Chondrocyte (in vitro differentiated cells): ENCODE measurements at places on chromosomes 6 and 20. TPM values are rescaled to one million over a fixed set of nuclear protein-coding genes. Genes with fewer than 3 reads are reported as not detected.
A peak's percentile ranks its signal among the peaks of the same experiment; 100 is the strongest.

DNA sequence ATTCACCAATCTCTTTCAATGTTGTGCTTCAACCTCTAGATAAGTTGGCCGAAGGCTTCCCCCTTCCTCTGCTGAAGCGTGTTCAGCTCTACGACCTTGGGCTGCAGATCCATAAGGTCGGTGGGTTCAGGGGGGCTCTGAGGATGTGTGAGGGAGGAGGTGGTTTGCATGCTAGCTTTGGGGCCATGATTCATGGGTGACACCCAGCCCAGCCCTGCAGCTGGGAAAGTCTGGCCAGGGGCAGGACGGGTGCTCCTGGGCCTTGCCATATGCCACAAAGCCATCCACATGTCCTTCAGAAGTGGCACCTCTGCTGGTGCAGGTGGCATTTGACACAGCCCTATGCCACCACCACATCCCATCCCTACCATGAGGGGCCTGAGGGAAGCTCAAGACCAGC, 27.6 kb downstream of the LBP start:
- H3K36me3 ChIP-seq, result no peaks in the 10 kb centered on the region
- DNase-seq, result no peak
- H3K4me3 ChIP-seq, result no peak overlapping the region
- peaks cover 23% of the 10 kb centered on the region for H3K27me3 ChIP-seq
- H3K27ac ChIP-seq, result no peak overlapping the region
- no peaks in the 10 kb centered on the region for H3K4me1 ChIP-seq

DNA sequence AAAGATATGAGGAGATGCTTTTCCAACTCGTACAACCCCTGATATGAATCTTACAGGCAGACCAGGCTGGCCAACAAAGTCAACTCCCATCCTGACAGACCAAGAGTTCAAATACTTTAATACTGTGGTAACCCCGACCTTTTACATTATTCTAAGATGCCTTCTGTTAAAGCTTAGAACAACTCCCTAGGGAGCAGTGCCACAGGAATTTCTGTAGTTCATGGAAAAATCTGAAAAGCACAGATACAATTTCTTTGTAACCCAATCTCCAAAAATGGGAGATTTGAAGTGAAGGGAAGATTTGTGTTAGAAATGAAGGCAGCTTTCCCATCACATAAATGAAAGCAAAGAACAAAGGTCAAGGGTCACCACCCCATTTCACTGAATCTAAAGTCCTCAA, 151.3 kb upstream of the BEND6 start:
- peak overlapping the region; percentile 84 for H3K27ac ChIP-seq
- peak overlapping the region; percentile 17 for H3K4me3 ChIP-seq
- DNase-seq, result no peak
- no peaks in the 10 kb centered on the region for H3K36me3 ChIP-seq
- H3K4me1 ChIP-seq, result peaks cover 67% of the 10 kb centered on the region

DNA sequence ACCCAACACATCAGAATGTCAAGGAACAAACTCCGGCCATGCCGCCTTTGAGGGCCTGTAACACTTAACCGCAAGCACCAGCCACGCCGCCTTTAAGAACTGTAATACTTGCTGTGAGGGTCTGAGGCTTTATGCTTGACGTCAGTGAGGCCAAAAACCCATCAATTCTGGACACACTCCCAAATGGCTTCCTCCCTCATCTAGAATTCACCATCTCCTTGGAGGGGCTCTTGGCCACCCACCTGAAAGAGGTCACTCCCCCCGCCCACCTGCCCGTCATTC, 10.4 kb upstream of the PXDC1 start:
- H3K4me3 ChIP-seq, result no peak overlapping the region
- H3K36me3 ChIP-seq, result no peaks in the 10 kb centered on the region
- no peaks in the 10 kb centered on the region for H3K27me3 ChIP-seq

DNA sequence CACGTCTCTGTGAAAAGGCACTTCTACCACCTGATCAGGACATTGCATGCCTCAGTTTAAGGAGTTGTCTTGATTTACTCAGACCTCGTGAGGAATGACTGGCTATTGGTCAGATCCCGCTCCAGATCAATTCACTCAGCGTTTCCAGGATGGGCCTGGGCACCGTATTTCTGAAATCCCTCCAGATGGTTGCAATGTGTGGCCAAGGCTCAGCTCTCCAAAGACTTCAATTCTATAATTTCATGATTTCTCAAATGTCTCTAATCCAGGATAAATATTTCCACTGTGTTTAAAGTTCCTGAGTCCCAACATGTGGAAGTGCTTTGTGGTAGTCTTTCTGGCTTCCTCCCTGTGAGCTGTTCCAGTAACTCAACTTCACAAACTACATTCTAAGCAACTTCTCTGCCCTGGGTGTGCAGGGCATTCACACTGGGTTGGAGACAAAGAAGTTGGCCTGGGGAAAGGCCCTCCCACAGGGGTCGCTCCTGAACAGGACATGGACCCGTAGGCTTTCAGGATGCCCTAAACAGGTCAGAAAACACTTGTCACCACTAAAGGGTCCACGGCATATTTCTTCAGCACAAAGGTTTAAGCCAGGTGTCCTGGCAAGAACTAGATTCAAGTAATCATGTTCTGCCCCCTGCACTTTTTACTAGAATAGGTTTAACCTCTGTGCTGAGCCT, 212.1 kb downstream of the WDR27 start:
- H3K36me3 ChIP-seq, result peaks cover 9% of the 10 kb centered on the region
- no peak overlapping the region for H3K27ac ChIP-seq
- peaks cover 15% of the 10 kb centered on the region for H3K4me1 ChIP-seq
- H3K27me3 ChIP-seq, result no peaks in the 10 kb centered on the region

DNA sequence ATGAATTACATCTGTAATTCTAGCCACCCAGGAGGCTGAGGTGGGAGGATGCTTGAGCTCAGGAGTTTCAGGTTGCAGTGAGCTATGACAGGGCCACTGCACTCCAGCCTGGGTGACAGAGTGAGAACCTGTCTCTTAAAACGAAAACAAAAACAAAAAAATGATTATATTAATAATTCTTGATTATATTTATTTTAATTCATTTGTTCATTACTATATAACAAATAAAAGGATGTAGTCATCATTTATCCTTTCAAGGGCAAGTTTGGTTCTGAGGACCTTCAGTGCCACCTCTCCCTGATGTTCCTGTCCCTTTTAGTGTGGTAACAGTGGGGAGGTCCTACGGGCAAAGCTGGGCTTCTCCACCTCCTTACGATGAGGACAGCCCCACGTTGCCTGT, 167.1 kb upstream of the SCGN start:
- peaks cover 6% of the 10 kb centered on the region for H3K4me1 ChIP-seq
- peaks cover 9% of the 10 kb centered on the region for H3K36me3 ChIP-seq
- no peak for DNase-seq

DNA sequence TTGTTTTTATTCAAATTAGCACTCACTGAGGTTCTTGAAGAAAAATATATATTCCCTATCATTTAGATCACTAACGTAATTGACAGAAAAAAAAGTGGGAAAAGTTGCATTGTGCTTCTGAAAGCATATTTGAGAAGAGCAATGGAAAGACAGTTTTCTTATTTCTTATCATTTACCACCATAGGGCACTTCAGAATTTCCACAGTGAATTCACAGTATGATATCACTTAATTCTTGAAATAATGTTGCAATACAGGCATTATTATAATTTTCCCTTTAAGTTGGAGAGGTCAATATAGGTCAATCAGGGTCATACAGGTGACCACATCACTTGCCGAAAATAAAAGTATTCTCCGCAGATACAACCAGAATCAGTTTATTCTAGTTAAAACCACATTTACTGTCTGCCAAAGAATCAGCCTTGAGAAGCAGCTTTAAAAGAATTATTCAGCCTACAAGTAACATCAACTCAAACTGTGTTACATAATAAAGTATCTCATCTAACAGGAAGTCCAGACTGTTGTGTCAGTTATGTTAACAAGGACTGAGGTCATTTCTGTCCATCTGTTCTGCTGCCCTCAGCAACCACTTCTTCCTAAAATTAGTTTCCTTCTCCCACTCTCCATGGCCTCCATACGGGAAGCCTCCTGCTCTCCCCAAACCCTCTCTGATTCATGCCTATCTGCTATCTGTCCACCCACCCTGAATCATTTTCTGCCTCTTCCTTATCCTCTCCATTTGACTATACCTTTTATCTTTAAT, 121.2 kb downstream of the SIM1 start:
- peak overlapping the region; percentile 90 for H3K27ac ChIP-seq
- DNase-seq, result no peak
- peaks cover 66% of the 10 kb centered on the region for H3K4me1 ChIP-seq
- H3K27me3 ChIP-seq, result no peaks in the 10 kb centered on the region
- no peak overlapping the region for H3K4me3 ChIP-seq

GRCh38 chr20:62230696-62231095, 7.6 kb upstream of the OSBPL2 start:
- peaks cover 12% of the 10 kb centered on the region for H3K27me3 ChIP-seq
- H3K4me1 ChIP-seq, result no peaks in the 10 kb centered on the region
- no peak overlapping the region for H3K4me3 ChIP-seq

DNA sequence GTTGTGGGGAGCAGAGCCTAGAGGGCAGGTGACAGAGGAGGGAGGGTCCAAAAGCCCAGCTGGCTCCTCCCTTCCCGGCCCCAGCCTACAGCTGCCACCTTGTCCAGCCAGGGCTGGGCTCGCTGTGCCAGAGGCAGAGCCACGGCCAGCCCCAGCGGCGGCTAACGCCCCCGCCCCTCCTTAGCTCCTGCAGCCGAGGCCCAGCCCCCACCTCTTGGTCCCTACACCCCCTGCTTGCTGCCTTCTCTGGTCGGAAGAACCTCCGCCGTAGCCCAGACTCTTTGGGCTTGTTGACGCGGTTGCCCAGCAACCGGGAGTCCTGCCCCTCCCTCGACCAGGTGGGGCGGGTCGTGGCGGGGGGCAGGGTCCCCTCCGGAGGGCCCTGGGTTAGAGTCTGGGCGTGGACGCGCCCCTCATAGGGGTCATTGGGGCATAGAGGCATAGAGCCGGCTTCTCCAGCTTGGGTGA, 521 bp upstream of the LKAAEAR1 start:
- peak overlapping the region; percentile 78 for H3K4me3 ChIP-seq
- peaks cover 23% of the 10 kb centered on the region for H3K4me1 ChIP-seq
- H3K36me3 ChIP-seq, result no peaks in the 10 kb centered on the region
- H3K27me3 ChIP-seq, result peaks cover 24% of the 10 kb centered on the region

DNA sequence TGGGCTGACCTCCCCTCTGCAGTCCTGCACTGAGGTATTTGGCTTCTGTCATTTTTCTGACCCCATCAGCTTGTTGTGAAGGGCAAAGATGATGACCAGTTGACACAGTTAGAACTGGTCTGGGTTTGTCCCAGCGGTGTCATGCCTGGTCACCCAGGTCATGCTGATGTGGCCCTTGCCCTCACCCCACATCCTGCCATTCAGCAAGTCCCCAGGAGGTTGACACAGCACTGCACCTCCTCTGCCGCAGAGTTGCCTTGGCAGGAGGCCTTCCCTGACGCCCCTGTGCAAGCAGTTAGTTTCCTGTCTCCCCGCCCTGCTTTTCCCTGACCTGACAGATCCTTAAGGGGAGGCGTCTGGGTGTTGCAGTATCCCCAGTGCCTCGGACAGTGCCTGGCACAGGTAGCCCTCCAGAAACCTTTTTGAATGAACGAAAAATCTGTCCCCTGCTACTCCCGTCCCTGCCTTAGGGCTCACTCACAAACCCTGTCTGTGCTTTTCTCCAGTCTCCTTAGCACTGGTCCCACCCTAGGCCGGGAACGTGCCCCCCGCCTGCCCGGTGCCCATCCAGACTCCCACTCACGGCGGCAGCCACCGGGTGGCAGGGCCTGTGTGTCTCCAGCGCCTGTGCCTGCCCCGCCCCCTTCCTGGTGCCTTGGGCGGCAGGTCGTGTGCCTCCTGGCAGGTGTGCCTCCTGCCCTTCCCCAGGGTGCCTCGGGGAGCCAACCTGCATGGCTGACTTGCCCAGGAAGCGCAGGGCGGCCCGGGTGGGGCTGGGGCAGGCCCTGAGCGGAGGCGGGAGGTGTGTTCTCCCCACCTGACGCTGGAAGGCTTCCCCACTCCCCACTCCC, 146.3 kb upstream of the RNF24 start:
- H3K36me3 ChIP-seq, result no peaks in the 10 kb centered on the region
- H3K4me3 ChIP-seq, result no peak overlapping the region
- no peaks in the 10 kb centered on the region for H3K27me3 ChIP-seq

DNA sequence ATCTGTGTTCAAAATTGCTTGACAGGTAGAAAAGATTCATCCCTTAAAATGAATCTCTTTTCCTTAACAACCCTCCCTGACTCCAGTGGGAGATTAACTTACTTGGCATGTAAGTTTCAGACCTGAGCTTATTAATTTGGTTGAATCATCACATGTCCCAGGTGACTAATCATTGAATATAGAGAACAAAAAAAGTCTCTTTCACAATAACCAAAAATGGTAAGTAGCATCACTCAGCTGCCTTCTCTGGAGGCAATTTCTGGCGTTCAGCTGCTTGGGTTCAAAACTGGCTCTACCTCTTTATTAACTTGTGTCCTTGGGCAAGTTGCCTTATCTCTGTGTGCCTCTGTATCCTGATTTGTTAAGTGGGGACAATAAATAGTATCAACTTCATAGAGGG, 2.9 kb downstream of the C6orf141 start:
- no peak overlapping the region for H3K4me3 ChIP-seq
- no peaks in the 10 kb centered on the region for H3K36me3 ChIP-seq
- peaks cover 18% of the 10 kb centered on the region for H3K4me1 ChIP-seq
- no peak for DNase-seq
- H3K27ac ChIP-seq, result no peak overlapping the region

- H3K36me3 ChIP-seq, result no peaks in the 10 kb centered on the region
- peak overlapping the region; percentile 64 for H3K27ac ChIP-seq
- no peaks in the 10 kb centered on the region for H3K27me3 ChIP-seq
- H3K4me3 ChIP-seq, result peak overlapping the region; percentile 59
- no peak for DNase-seq
Measured at GRCh38 chr6:162856885-162857284, 129.1 kb downstream of the PACRG start.

DNA sequence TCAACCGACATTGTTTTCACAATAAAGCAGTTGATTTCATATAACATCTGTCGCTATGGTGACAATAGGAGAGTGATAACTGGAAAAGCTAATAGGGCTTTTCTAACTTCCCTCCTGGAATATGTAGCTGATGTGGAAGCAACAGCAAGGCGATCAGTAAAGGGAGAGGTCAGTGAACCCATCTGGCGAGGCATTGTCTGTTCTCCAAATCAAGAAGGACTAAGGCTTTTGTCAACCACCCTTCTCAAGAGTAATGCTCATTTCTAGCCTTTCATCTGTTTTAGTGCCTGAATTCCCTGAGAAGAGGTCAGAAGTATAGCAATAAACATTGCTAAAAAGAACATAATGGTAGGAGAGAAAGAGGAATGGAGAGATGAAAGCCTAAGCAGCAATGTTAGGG, 201.3 kb downstream of the AKAP7 start:
- no peaks in the 10 kb centered on the region for H3K36me3 ChIP-seq

GRCh38 chr20:31709939-31710338, 12.7 kb downstream of the BCL2L1 start:
- no peaks in the 10 kb centered on the region for H3K27me3 ChIP-seq
- peaks cover 30% of the 10 kb centered on the region for H3K36me3 ChIP-seq
- H3K27ac ChIP-seq, result no peak overlapping the region
- no peak overlapping the region for H3K4me3 ChIP-seq

- H3K27ac ChIP-seq, result no peak overlapping the region
- no peaks in the 10 kb centered on the region for H3K36me3 ChIP-seq
- H3K27me3 ChIP-seq, result no peaks in the 10 kb centered on the region
- H3K4me3 ChIP-seq, result no peak overlapping the region
- H3K4me1 ChIP-seq, result peaks cover 24% of the 10 kb centered on the region
- DNase-seq, result no peak
Measured at GRCh38 chr6:21384216-21384615, 209.3 kb upstream of the SOX4 start.

Gene ZNF334
- total RNA-seq, result 4.7 to 6.6 TPM (median 4.8 TPM) in 3 replicates

Gene XPO5
- total RNA-seq, result 32.4 to 42.7 TPM (median 38.7 TPM) in 3 replicates

Gene OPRL1
- total RNA-seq, result 3.2 to 4.6 TPM (median 3.5 TPM) in 3 replicates

Gene TRIM15
- not detected in 3 replicates for total RNA-seq

Gene FERMT1
- total RNA-seq, result 0.51 to 2.1 TPM (median 0.52 TPM) in 3 replicates

Gene GTSF1L
- not detected in 3 replicates for total RNA-seq

Gene TCFL5
- 12.7 to 20.0 TPM (median 13.0 TPM) in 3 replicates for total RNA-seq

Gene ZSCAN23
- total RNA-seq, result 2.1 to 3.5 TPM (median 3.3 TPM) in 3 replicates

Gene LPA
- 0.31 TPM in 1 of 3 replicates, not detected in the others for total RNA-seq

Gene DSP
- 464 to 589 TPM (median 471 TPM) in 3 replicates for total RNA-seq

Gene GJA10
- not detected in 3 replicates for total RNA-seq
